ENCODE measurements at places on chromosomes 6 and 20.

DNA sequence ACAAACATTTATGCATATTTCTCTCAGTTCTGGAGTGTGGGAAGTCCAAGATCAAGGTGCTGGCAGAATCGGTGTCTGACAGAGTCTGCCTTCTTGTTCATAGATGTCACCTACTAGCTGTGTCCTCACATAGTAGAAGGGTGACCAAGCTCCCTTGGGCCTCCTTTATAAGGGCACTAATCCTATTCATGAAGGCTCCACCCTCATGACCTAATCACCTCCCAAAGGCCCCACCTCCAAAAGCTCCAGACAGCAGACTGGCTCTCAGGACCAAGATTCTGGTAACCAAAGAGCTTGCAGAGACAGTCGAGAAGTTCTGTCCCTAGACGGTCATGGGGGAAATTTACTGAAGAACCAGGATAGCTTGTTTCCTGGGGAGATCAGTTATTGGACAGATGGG is 139.1 kb downstream of the COL9A1 start:
- no peak for DNase-seq

- DNase-seq, result no peak
These were observed 32.0 kb downstream of the PKHD1 start for GRCh38 chr6:52055451-52055850.

- DNase-seq, result no peak
These were observed 945.7 kb downstream of the KIF16B start for GRCh38 chr20:15627501-15627903.

DNA sequence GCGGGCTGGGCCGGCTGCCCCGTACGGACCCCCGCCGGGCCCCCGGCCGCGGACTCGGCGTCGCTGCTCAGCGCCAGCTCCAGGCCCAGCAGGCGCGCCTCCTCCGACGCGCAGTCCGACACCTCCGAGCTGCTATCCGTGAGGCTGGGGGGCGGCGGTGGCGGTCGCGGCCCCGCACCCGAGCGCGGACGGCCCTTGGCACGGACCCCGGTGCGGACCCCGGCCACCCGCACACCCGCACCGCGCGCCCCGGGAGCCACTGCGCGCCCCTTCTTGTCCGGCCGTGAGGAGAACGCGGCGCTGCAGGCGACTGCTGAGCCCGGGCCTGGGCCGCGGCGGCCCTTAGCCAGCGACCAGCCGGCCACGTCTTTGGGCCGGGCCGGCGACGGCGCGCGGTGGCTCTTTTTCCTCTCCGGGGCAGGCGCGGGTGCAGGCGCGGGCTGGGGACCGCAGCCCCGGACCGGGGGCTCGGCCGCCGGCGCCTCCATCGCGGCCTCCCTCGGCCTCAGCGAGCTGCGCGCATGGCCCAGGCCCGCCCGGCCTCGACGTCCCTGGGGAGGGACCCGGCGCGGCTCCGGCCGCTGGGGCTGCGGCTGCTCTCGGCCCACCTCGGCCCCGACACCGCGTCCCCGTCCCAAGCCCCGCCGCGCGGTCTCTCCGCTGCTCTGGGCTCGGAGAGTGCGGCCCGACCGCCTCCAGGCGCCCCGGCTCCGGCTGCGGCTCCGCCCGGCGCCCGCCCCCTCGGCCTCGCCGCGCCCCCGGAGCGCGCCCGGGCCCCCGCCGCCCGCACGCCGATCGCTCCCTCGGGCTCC is 12.9 kb upstream of the TLDC2 start:
- no peak for DNase-seq

GRCh38 chr20:18628330-18628920 is 40.6 kb downstream of the DTD1 start:
- no peak for DNase-seq

GRCh38 chr6:21325201-21325856 is 268.2 kb upstream of the SOX4 start:
- DNase-seq, result no peak

DNA sequence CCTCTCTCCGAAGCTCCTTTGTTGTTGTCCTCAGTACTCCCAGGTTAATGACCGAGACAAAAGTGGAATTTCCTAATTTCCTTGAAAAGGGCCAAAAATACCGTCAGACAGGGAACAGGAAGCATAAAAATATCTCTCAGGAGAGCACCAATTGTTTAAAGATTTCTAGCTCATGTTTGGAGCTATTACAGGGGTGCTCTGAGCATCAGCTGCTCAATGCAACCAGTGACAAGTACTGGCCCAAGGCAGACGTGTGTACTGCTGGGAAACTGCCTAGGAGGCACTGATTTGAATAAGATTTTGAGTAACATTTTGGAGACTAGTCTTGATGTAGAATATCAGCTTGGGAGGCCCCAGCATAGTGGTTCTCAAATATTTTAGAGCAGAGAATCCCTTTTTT is 17.3 kb downstream of the LAMA4 start:
- no peak for DNase-seq

DNA sequence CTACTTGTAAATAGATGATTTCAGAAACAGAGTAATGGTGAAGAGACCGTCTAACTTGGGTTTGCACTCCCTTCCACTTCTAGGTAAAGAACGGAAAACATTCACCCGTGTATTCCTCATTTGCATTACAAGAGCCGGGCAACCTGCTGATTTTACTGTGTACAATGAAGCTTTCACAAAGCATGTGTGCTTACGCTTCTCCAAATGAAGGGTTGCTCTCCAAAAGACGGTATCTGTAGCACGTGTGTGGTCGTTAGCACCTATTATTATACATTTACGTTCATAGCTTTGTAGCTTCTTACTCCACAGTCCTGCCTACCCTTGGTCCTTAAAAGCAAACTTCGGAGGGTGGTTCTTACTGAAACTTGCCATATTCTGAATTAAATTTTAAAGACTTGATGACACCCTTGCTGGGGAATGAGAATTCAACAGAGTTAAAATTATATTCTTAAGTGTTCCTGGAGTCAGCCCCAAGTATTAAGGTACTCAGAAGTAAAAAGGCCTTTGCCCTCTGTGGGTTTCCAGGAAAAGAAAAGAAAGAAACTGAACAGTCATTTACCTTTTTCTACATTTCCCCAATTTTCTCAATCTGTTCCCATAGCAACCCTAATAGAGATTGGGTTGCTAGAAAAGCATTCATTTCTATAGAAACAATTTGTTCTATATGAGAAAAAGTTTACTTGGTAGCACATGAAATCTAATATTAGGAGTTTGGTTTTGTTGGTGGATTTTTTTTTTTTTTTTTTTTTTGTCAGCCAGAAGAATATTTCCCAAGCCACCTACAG is 61.9 kb upstream of the KCNG1 start:
- no peak for DNase-seq

DNA sequence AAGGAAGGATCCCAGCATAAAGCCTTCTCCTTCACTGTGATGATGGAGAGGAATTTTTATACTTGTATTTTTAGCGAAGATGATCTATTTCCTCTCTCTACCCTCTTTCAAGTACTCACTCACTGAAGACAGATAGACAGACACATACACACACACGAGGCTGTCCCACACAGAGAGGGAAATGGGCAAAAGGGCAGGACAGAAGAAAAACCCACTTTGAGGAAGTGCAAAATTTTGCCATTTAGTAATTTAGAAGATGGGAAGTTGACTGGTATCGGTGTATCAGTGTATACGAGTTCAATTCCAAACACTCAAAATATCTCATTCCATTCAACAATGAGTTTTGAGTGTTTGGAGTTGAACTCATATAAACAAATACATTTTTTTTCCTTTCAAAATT is 30.9 kb downstream of the HEBP2 start:
- DNase-seq, result no peak

DNA sequence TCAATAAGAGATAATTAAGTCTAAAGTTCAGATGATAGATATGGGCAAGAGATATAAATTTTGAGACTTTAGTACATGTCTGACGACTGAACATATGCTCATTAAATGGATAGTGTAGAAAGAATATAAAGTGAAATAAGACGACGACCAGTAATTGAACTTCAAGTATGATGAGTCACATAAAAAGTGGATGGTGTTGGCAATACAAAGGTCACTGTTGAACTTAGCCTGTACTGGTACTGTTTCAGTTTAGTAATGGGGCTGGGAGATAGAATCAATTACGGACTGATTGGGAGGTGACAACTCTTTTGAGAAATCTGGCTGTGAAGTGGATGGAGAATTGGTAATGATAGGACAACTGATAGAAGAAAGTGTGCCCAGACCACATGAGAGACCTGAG is 68.1 kb downstream of the IBTK start:
- no peak for DNase-seq
